ENCODE measurements at places on chromosomes 16 and 17. TPM values are rescaled to one million over a fixed set of nuclear protein-coding genes. Genes with fewer than 3 reads are reported as not detected.

PIK3R6 gene
- 1.1 TPM for total RNA-seq

TOB1 gene
- total RNA-seq, result 111 TPM

TPSB2 gene
- total RNA-seq, result 2.2 TPM

FBXO39 gene
- total RNA-seq, result not detected

CXCL16 gene
- total RNA-seq, result 4.2 TPM

SLFN12L gene
- 7.3 TPM for total RNA-seq

TCAP gene
- total RNA-seq, result 9,343 TPM

MPO gene
- 0.31 TPM for total RNA-seq

GRCh38 chr17:16378636-16379282 is 2.1 kb upstream of the UBB start:
- peaks cover 27% of the 10 kb centered on the region for H3K4me1 ChIP-seq
- H3K4me3 ChIP-seq, result no peak overlapping the region
- no peaks in the 10 kb centered on the region for H3K27me3 ChIP-seq

DNA sequence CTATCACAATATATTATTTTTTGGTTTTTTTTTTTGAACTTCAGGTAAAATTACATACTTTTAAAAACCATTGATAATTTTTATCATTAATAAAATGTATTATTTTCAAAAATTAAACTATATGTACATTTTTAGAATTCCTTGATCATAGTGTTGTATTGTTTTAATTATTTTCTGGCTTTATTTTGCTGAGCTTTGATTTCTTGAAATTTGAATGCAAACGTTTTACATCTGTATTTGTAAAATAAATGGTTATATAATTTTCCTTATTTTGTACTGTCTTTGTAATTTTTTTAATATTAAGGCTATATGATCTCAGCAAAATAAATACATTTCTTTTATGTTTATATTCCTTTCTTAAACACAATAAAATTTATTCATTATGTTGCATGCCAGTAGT is 125.6 kb downstream of the KIF2B start:
- DNase-seq, result no peak
- no peak overlapping the region for H3K27ac ChIP-seq
- no peak overlapping the region for H3K4me3 ChIP-seq
- no peaks in the 10 kb centered on the region for H3K27me3 ChIP-seq
- no peaks in the 10 kb centered on the region for H3K4me1 ChIP-seq
- no peaks in the 10 kb centered on the region for H3K36me3 ChIP-seq

DNA sequence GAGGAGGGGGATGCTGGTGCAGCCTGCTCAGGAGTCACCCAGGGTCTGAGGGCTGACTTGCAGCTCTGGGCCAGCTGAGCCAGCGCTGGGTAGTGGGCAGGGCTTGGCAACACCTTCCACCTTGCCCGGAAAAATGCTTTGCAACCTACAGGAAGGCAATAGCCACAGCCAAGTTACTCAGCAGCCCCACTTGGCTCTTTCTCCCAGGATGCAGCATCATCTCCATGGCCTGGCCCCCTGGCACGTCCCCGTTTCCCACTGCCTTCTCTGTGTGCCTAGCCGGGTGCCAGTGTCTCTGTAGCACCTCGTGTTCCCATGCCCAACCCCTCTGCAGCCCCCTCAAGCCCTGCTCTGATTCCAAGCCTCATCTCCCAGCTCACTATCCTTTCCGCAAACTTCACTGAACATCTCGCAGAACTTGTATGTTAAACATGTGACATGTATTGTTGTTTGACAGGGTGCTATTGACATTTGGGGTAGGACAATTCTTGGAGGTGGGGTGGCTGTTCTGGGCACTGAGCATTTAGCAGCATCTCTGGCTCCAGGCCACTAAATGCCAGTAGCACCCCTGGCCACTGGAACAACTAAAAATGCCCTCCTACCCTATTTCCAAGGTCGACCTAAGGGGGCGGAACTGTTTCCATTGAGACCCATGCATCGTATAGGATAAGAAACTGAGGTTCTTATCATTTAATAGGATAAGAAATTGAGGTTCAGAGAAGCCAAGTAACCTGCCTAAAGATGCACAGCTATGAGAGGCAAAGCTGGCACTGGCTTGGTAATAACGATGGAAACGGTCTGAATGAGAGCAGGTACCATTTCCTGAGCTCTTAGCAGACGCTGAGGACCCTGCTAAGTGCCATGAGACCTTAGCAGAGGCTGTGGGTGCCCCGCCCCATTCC is 12.2 kb downstream of the DEXI start:
- H3K27me3 ChIP-seq, result no peaks in the 10 kb centered on the region
- H3K27ac ChIP-seq, result no peak overlapping the region
- peaks cover 66% of the 10 kb centered on the region for H3K36me3 ChIP-seq
- peak; percentile 61 for DNase-seq
- peaks cover 52% of the 10 kb centered on the region for H3K4me1 ChIP-seq

- H3K4me1 ChIP-seq, result no peaks in the 10 kb centered on the region
- no peak overlapping the region for H3K27ac ChIP-seq
- H3K27me3 ChIP-seq, result no peaks in the 10 kb centered on the region
- H3K36me3 ChIP-seq, result no peaks in the 10 kb centered on the region
- DNase-seq, result no peak
Measured at GRCh38 chr17:58314706-58315015, 13.9 kb downstream of the TSPOAP1 start.

DNA sequence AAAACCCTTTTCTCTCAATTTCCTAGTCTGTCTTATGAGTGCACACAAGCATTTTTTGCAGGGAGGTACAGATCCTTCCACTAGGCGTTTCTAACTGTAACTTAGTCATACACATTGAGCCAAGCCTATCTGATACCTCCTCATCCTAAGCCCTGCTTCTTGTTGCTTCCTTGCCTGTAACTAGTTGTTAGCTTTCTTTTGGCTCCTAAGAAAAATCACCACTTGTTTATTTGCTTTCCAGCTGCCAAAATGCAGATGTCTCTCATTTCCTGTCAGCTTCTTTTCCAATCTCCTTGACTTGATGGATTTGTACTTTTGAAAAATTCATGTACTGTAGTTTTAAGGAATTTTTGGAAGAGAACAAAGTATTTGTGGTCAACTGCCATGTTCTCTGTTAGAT is 73.7 kb downstream of the TNRC6C start:
- H3K4me1 ChIP-seq, result peaks cover 24% of the 10 kb centered on the region
- H3K27ac ChIP-seq, result no peak overlapping the region
- peaks cover 8% of the 10 kb centered on the region for H3K36me3 ChIP-seq
- H3K27me3 ChIP-seq, result no peaks in the 10 kb centered on the region
- H3K4me3 ChIP-seq, result no peak overlapping the region

DNA sequence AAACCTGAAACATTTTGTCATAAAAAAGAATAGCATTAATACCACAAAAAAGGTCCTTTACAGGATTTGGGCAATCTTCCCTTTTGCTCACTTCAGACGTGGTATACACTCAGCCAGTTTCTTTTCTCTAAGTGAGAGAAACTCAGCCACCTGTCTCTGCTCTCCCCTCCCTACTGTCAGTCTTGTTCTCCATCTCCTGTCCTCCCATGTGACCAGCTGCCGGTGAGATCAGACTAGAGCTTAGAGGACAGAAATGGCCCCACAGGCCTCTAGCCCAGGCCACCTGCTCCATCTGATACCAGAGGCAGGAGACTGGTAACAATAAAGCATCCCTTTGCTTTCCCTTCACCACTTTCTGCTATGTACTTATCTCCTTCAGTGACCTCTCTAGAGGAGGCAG is 34.9 kb downstream of the CMC2 start:
- H3K36me3 ChIP-seq, result peaks cover 34% of the 10 kb centered on the region
- no peak overlapping the region for H3K27ac ChIP-seq
- H3K4me1 ChIP-seq, result no peaks in the 10 kb centered on the region
- no peak for DNase-seq

DNA sequence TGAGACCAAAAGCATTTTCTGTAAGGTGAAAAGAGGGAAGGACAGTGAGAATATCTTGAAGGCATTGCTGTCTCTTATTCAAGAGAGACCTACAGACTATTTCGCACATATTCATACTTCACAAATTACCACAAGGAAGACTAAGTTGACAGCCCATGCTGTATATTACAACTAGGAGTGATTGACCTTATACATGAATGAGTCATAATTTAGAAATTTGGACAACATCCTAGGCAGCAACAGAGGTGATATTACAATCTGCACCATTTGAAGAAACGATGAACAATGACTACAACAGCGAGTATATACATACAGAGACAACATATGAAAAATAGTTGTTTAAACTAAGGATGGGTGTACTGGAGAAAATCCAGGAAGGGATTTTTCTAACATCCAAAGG is 971.7 kb downstream of the CDH11 start:
- H3K27ac ChIP-seq, result no peak overlapping the region
- no peaks in the 10 kb centered on the region for H3K27me3 ChIP-seq
- H3K36me3 ChIP-seq, result no peaks in the 10 kb centered on the region
- DNase-seq, result no peak
- H3K4me1 ChIP-seq, result no peaks in the 10 kb centered on the region

DNA sequence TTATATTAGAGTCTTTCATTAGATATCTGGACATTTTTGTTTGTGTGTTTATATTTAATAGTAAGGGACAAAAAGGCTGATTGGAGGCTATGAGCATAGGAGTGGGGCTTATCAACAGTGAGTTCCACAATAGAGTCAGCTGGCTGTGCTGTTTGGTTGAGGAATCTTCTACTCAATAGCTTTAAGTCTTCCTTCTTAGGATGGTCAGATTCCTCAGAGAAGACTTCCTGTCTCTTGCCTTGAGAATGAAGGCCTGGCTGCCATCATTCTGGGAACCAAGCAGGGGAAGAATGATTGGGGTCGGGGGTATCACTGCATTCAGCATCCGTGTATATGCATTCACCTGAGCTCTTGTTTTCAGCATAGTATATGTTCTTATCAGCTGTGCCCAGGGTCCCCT is 31.9 kb upstream of the ABCC11 start:
- no peak overlapping the region for H3K27ac ChIP-seq
- no peaks in the 10 kb centered on the region for H3K27me3 ChIP-seq
- DNase-seq, result no peak
- peaks cover 39% of the 10 kb centered on the region for H3K36me3 ChIP-seq
- H3K4me1 ChIP-seq, result peaks cover 12% of the 10 kb centered on the region
- H3K4me3 ChIP-seq, result no peak overlapping the region

DNA sequence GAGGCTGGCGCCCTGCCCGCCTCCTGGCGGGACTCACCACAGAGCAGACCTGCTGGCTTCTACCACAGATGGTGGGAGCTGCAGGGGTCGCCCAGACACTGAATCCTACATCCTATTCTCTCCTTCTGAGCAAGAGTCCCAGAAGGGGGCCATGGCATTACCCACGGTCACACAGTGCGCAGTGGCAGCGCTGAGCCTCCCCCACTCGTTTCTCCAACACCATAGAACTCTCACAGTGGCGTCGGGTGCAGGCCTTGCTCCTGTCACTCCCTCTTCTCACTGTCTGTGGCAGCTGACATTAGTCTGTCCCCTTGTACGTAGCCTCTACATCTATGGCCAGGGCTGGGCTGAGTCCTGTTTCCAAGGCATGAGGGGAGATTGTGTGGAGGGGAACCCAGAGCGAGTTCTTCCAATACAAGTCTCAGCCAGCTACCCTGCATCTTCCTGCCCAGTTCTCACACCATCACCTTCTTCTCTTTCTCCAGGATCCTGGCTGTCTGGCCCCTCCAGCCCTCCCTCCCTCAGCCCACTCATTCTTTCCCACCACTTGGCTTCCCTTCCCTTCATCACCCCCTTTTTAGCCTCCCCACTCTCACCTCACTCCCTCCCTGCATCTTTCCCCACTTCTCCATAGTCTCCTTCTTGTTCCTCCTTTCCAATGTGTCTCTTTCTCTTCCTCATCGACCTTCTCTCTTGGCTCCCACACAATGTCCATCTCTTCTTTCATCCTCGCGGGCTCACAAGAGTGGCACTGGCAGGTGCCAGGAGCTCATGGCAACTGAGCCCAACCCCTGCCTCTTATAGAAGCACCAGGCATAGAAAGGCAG is 5.9 kb downstream of the UBTF start:
- no peak for DNase-seq
- no peak overlapping the region for H3K4me3 ChIP-seq
- peaks cover 43% of the 10 kb centered on the region for H3K4me1 ChIP-seq
- no peak overlapping the region for H3K27ac ChIP-seq
- peaks cover 47% of the 10 kb centered on the region for H3K36me3 ChIP-seq

DNA sequence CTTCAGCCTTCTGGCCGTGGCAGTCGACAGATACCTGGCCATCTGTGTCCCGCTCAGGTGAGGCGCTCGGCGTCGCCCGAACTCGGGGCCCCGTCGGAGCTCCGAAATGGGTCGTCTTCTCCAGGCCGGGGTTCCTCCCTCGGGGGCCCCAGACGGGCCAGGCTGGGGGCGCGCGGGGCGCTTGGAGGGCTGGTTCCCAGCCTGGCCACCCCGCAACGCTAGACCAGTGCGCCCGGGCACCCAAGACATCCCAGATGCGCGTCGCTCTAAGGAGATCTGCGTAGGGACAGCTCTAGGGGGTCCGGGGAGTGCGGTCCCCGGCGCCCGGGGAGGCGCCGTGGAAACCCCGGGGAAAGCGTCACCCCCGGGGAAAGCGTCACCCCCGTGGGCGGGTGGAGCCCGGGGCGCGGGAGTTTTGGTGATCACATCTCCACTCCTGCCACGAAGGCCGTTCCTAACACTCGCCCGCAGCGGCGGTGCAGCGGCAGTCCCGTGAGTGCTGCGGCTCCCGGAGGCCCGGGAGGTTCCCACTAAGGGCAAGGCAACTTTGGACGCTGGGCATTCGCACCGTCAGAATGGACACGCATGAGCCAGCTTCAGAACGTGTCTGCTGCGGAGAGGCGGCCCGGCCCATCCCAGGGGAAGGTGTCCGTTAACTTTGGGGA is 729 bp downstream of the ADORA2B start:
- no peak for DNase-seq
- no peak overlapping the region for H3K27ac ChIP-seq
- no peaks in the 10 kb centered on the region for H3K27me3 ChIP-seq
- no peaks in the 10 kb centered on the region for H3K4me1 ChIP-seq
- H3K4me3 ChIP-seq, result peak overlapping the region; percentile 68

DNA sequence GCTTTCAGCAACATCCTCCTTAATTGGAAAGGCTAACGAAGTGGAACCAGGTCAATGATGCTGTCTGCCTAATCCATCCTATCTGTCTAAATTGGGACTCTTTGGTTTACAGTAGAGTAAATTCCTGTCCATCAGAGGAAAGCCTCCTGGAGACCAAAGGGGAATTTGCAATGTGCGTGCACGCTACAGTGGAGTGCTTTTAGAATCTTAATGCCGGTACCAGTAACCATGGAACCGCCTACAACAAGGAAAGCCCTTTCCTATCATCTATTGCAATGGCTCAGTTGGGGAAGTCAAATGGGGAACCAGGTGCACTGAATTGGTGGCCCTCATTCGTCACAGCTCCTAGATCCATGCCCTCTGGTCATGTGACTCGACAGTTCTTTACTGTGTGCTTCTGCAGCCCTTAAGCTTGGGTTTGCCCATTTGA is 110.1 kb downstream of the XYLT1 start:
- no peaks in the 10 kb centered on the region for H3K36me3 ChIP-seq
- H3K4me1 ChIP-seq, result no peaks in the 10 kb centered on the region
- no peak overlapping the region for H3K4me3 ChIP-seq
- no peak overlapping the region for H3K27ac ChIP-seq
- no peak for DNase-seq
- no peaks in the 10 kb centered on the region for H3K27me3 ChIP-seq
